ENCODE measurements at places on chromosomes 6 and 20. TPM values are rescaled to one million over a fixed set of nuclear protein-coding genes. Genes with fewer than 3 reads are reported as not detected.

C4A gene
- 61.5 TPM for total RNA-seq

NOX3 gene
- not detected for total RNA-seq

PPP1R3G gene
- total RNA-seq = 14.2 TPM

MCHR2 gene
- total RNA-seq = not detected

LY6G6D gene
- not detected for total RNA-seq

TBXT gene
- not detected for total RNA-seq

PAQR8 gene
- total RNA-seq = 2.6 TPM

TRIM40 gene
- not detected for total RNA-seq

PGC gene
- not detected for total RNA-seq

RBPJL gene
- total RNA-seq = not detected

PROKR2 gene
- not detected for total RNA-seq

DUSP22 gene
- total RNA-seq = 50.5 TPM

UST gene
- 3.9 TPM for total RNA-seq

FAM209A gene
- not detected for total RNA-seq

SIRPB1 gene
- 0.35 TPM for total RNA-seq

DYNLT2 gene
- 0.75 TPM for total RNA-seq

BCLAF1 gene
- total RNA-seq = 59.5 TPM

CRISP3 gene
- total RNA-seq = not detected

COX4I2 gene
- 9.3 TPM for total RNA-seq

ZCCHC3 gene
- total RNA-seq = 11.8 TPM

ZBTB12 gene
- 3.1 TPM for total RNA-seq

FERMT1 gene
- total RNA-seq = 1.0 TPM

SNRPB gene
- total RNA-seq = 49.9 TPM

BCAS1 gene
- not detected for total RNA-seq

METTL24 gene
- total RNA-seq = 0.91 TPM

MED23 gene
- total RNA-seq = 10.6 TPM

LPIN3 gene
- total RNA-seq = 18.6 TPM

MYL9 gene
- 1,602 TPM for total RNA-seq

GABRR1 gene
- not detected for total RNA-seq

TGM2 gene
- total RNA-seq = 469 TPM

EYS gene
- not detected for total RNA-seq

TREM1 gene
- total RNA-seq = 0.67 TPM

BNIP5 gene
- not detected for total RNA-seq

XKR7 gene
- total RNA-seq = not detected

ZNF391 gene
- total RNA-seq = 0.51 TPM

PHACTR3 gene
- 10.0 TPM for total RNA-seq

SLC16A10 gene
- total RNA-seq = 8.6 TPM

CLIC5 gene
- 279 TPM for total RNA-seq

BTNL2 gene
- not detected for total RNA-seq

SEMG1 gene
- total RNA-seq = not detected

ADGRF4 gene
- total RNA-seq = not detected

POU5F1 gene
- 0.94 TPM for total RNA-seq

ADRM1 gene
- total RNA-seq = 68.5 TPM

LTB gene
- not detected for total RNA-seq

RAET1L gene
- not detected for total RNA-seq

TXNDC5 gene
- total RNA-seq = 39.5 TPM

OLIG3 gene
- total RNA-seq = not detected

ZNF341 gene
- 1.9 TPM for total RNA-seq

COL12A1 gene
- 10.7 TPM for total RNA-seq

RIPPLY2 gene
- not detected for total RNA-seq
